ENCODE measurements at places on chromosomes 1 and 21. TPM values are rescaled to one million over a fixed set of nuclear protein-coding genes. Genes with fewer than 3 reads are reported as not detected.

DNA sequence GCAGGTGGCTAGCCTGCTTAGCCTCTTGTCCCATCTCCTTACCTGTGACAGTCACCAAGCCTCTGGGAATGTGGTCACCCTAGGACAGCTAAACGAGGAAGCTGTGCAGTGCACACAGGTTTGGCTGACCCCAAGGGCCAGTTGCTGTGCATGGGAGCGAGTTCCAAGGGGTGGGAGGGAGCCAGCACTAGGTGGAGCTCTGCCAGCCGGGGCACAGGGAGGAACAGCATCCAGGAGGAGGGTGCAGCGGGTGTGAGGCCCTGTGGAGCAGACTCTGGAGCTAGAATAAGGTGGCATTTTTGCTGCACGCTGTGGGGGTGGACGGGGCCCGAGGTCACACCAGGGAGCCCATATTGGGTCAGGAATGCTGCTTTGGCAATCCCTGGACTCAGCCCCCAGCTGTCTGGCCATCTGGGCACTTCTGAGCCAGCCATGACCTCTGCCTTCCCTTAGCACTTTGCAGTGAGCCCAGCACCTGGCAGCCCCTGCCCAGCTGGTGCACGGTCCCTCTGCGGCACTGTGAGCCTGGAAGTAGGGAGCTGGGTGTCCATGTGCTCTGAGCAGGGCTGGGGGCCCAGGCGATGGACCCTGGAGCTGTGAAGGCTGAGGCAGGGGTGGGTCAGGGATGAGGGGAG lies 8.7 kb downstream of the PDXK start:
- peak overlapping the region; percentile 69 for H3K27ac ChIP-seq
- H3K36me3 ChIP-seq = peaks cover 5% of the 10 kb centered on the region
- no peak for DNase-seq
- peak overlapping the region; percentile 71 for H3K4me3 ChIP-seq
- no peaks in the 10 kb centered on the region for H3K27me3 ChIP-seq

- H3K27me3 ChIP-seq = no peaks in the 10 kb centered on the region
- peak; percentile 79 for DNase-seq
- H3K36me3 ChIP-seq = peaks cover 33% of the 10 kb centered on the region
- peak overlapping the region; percentile 99 for H3K4me3 ChIP-seq
- H3K4me1 ChIP-seq = peaks cover 49% of the 10 kb centered on the region
Measured at GRCh38 chr1:235326719-235327558, 1.0 kb downstream of the ARID4B start.

DNA sequence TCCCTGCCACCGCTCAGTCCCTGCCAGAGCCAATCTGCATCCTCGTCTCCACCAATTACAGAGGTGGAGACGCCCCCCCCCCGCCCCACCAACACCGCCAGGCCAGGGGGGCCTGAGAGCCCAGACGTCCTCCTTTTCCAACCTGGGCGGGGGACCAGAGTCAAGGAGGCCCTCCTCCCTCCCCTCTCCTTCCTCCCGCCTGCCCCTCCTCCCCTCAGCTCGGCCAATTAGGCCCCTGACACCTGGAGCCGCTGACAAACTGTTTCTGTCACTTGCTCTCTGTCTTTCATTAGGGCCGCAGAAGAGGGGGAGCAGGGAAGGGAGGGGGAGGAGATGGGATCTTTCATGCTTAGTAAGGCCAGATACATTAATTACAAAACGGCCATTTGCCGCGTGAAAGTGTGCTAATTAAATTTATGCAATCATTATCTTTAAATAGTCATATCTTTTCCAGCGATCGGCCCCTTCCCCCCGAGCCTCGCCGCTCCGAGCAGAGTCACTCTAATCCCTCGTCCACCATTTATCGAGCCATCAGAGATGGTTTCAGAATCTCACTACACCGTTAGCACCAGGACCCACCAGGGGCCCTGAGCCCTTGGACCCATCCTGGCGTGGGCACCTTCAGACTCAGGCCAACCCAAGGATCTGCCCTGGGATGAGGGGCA lies 94.7 kb downstream of the PAX7 start:
- no peak overlapping the region for H3K4me3 ChIP-seq
- H3K27me3 ChIP-seq = peaks cover 36% of the 10 kb centered on the region
- no peaks in the 10 kb centered on the region for H3K36me3 ChIP-seq

ARTN gene
- total RNA-seq = not detected

GRCh38 chr1:98053471-98054366 lies 132.9 kb upstream of the DPYD start:
- H3K36me3 ChIP-seq = no peaks in the 10 kb centered on the region
- DNase-seq = peak; percentile 66
- peaks cover 26% of the 10 kb centered on the region for H3K4me1 ChIP-seq

GRCh38 chr21:34357889-34358288 lies 5.9 kb upstream of the KCNE2 start:
- peaks cover 1% of the 10 kb centered on the region for H3K36me3 ChIP-seq
- H3K4me1 ChIP-seq = peaks cover 8% of the 10 kb centered on the region
- peaks cover 63% of the 10 kb centered on the region for H3K27me3 ChIP-seq
- H3K27ac ChIP-seq = no peak overlapping the region

DNA sequence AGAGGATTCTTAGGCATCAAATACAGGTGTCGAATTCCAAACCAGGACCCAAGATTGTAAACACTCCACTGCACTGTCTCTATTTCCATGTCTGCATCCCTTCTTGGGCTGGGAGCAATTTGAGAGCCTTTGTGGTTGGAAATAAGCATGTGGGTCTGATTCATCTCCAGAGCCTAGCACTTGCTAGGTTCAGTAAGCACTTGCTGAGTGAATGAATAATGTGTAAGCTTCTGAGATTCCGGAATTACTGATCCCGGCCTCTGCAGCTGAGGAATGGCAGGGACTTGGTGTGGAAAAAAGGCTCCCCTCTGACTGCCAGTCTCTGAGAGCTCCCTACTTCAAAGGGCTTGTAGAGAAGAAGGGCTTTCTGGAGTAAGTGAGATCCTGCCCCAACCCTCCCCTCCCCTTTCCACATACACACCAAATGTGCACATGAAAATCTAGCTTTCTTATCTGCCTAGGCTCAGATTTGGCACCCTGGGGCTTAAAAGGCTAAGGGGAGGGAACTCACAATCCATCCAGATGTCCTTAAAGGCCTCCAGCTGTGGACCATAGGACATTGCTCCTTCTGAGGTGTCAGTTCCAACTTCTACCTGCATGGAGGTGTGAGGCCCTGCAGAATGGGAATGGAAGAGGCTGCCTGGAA lies 39.6 kb upstream of the TRABD2B start:
- no peak overlapping the region for H3K4me3 ChIP-seq
- H3K27ac ChIP-seq = no peak overlapping the region
- DNase-seq = no peak
- H3K27me3 ChIP-seq = peaks cover 6% of the 10 kb centered on the region
- no peaks in the 10 kb centered on the region for H3K4me1 ChIP-seq

SLAMF9 gene
- total RNA-seq = not detected

DNA sequence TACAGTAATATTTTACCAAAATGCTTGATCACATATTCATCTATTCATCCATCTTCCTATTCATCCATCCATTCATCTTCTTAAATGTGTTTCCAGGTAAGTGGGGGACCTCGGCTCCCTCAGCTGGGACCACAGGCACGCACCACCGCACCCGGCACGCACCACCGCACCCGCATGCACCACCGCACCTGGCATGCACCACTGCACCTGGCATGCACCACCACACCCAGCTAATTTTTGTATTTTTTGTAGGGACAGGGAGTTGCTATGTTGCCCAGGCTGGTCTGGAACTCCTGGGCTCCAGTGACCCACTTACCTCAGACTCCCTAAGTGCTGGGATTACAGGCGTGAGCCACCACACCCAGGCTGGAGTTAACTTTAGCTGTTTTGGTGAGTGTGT lies 21.2 kb downstream of the ACTRT2 start:
- no peak overlapping the region for H3K27ac ChIP-seq
- no peaks in the 10 kb centered on the region for H3K4me1 ChIP-seq
- H3K4me3 ChIP-seq = no peak overlapping the region
- DNase-seq = no peak
- no peaks in the 10 kb centered on the region for H3K36me3 ChIP-seq

WDTC1 gene
- 28.9 TPM for total RNA-seq

- H3K36me3 ChIP-seq = peaks cover 1% of the 10 kb centered on the region
- no peaks in the 10 kb centered on the region for H3K27me3 ChIP-seq
- H3K27ac ChIP-seq = no peak overlapping the region
- H3K4me1 ChIP-seq = no peaks in the 10 kb centered on the region
- DNase-seq = no peak
- no peak overlapping the region for H3K4me3 ChIP-seq
Measured at GRCh38 chr1:57845041-57845440, 421.2 kb upstream of the DAB1 start.

GRCh38 chr1:229217716-229218115 lies 53.2 kb upstream of the RAB4A start:
- no peak overlapping the region for H3K4me3 ChIP-seq
- H3K36me3 ChIP-seq = no peaks in the 10 kb centered on the region
- DNase-seq = no peak
- no peaks in the 10 kb centered on the region for H3K4me1 ChIP-seq
- peaks cover 12% of the 10 kb centered on the region for H3K27me3 ChIP-seq
- H3K27ac ChIP-seq = no peak overlapping the region

DNA sequence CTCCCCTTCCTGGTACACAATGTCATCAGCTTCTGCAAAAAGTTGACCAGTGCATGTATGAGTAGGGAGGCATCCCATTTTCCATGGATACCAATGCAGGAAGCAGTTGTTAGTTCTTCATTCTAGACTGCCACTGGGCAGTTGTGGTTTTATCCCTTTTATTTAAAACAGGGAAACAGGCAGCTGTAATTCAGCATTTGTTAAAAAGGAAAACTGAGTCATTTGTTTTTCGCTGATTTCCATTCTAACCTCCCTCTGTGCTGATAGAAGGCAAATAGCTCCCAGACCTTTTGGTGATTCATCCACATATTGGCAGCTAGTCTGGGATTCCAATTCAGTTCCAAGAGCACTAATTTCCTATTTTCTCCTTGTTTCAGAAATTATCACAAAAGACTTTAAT lies 21.1 kb upstream of the ABCA4 start:
- DNase-seq = no peak
- H3K27ac ChIP-seq = no peak overlapping the region
- no peaks in the 10 kb centered on the region for H3K4me1 ChIP-seq
- H3K36me3 ChIP-seq = no peaks in the 10 kb centered on the region

GRCh38 chr1:18794561-18794960 lies 64.9 kb downstream of the TAS1R2 start:
- no peak overlapping the region for H3K27ac ChIP-seq
- no peaks in the 10 kb centered on the region for H3K36me3 ChIP-seq
- H3K4me3 ChIP-seq = no peak overlapping the region

LCE1C gene
- not detected for total RNA-seq

HMCN1 gene
- 0.06 TPM for total RNA-seq

TMEM269 gene
- total RNA-seq = not detected

GRCh38 chr1:235571482-235571881 lies 67.2 kb upstream of the B3GALNT2 start:
- H3K27ac ChIP-seq = no peak overlapping the region
- H3K36me3 ChIP-seq = no peaks in the 10 kb centered on the region
- H3K27me3 ChIP-seq = no peaks in the 10 kb centered on the region
